ENCODE measurements at places on chromosomes 12 and 14.

DNA sequence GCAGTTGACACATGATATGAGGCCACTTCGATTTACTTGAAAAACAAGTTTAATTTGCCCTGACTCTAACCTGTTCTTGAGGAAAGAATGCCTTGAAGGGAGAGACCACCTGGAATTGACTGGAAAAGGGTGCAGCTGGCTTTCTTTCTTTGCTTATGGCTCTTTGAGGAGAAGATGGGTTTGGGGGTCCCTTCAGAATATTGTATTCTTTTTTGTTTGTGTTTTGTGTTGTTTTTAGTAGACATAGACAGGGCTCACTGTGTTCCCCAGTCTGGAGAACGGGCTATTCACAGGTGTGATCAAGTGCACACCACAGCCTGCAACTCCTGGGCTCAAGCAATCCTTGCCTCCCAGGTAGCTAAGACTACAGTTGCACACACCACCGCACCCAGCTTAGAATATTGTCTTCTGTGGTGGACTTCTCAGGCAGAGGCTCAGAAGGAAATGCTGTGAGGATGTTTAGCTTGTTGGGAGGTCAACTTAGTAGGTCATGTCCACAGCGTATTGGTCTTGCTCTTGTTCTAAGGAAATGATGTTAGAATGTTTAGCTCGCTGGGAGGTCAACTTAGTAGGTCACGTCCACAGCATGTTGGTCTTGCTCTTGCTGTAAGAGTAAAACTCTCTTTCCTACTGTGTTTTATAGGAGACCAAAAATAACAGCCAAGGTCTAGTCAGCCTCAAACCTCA is 1.5 kb upstream of the NRL start:
- no peak for DNase-seq

DNA sequence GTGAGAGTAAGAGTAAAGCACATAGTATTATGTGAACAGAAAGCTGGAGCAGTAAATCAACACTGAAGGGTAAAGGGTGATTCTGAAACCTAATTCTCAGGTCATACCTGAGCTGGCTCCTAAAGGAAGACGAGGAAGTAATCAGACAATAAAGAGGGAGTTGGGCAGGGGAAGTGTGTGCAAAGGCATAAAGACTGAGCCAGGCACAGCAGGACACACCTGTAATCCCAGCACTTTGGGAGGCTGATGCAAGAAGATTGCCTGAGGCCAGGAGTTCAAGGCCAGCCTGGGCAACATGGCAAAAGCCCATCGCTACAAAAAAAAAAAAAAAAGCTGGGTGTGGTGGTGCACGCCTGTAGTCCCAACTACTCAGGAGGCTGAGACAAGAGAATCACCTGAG is 9.6 kb downstream of the ARF3 start:
- DNase-seq = no peak

DNA sequence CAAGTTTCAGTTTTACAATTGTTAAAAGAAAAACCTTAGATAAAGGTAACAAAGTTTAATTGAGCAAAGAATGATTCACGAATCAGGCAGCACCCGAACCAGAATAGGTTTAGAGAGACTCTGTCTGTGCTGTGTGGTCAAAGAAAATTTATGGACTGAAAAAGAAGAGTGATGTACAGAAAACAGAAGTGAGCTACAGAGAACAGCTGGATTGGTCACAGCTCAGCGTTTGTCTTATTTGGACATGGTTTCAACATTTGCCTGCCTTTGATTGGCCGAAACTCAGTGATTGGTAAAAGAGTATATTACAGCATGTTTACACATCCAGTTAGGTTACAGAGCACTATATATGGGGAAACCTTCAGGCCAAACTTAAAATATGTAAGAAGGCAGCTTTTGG is 703.2 kb upstream of the STXBP6 start:
- no peak for DNase-seq

DNA sequence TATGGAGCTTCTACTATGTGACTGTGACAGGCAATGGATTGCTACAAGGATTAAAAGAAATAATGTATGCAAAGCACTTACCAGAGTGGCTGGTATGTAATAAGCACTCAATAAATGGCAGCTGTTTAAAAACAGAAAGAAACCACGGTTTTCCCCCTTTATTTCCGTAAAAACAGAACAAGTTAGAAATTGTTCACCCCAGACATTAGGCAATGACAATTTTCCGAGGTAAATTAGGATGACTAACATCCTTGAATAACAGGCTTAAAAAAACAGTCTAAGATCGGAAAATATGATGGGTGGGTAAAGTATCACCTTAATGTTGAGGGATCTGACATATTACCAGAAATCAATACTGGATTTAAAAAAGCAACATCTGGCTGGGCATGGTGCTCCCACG is 20.9 kb upstream of the CNIH1 start:
- no peak for DNase-seq

- no peak for DNase-seq
Measured at GRCh38 chr14:92560106-92560865, 46.7 kb downstream of the RIN3 start.

- DNase-seq = no peak
Measured at GRCh38 chr12:75155962-75156361, 53.7 kb downstream of the KCNC2 start.

DNA sequence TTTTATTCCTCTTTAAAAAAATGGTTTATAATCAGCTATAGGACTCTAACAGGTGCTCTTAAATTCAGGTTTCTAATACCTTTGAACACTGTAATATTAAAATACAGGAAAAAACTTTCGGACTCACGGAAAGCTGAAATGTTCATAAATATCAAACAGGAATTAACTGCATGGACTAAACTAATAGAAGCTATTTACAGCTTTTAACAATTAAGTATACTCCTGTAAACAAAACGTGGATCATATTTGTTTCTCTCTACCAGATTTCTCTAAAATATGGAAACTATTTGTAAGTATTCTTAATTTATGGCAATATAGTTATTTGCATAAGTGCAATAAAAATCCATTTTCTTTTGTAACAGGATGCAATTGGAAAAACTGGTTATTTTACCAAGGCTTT is 108.9 kb upstream of the RESF1 start:
- no peak for DNase-seq

- no peak for DNase-seq
Measured at GRCh38 chr14:57998766-57999165, 132.9 kb upstream of the SLC35F4 start.

GRCh38 chr12:16150276-16150675 is 127.2 kb downstream of the SLC15A5 start:
- DNase-seq = no peak

GRCh38 chr14:87044807-87045206 is 948.2 kb downstream of the GALC start:
- DNase-seq = no peak

GRCh38 chr12:123242116-123242904 is 9.1 kb downstream of the MTRFR start:
- DNase-seq = no peak

DNA sequence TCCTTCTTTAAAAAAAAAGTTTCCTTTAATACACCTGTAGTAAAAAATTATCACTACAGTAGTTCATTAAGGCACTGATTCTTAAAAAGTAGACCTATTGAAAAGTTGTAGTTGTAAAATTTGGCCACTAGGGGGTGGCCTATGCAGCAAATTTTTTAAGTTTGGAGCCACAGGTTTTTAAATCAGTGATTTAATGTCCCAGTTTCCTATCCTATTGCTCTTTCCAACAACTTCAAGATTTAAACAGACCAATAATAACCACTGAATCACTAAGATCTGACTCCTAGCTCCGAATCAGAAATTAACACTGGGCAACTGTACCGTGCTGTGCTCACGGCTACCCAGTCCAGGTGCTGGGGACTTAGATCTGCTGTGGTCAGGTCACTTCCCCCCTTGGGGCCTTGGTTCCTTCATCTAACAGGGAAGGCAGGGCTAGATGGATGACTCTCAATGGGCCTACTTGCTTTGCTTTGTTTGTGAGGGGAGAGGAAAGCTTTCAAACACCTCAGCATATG is 279.3 kb downstream of the MED13L start:
- DNase-seq = no peak

- DNase-seq = no peak
Measured at GRCh38 chr14:92586963-92587699, 73.5 kb downstream of the RIN3 start.

GRCh38 chr14:97788364-97788763 is 991.2 kb downstream of the VRK1 start:
- no peak for DNase-seq

Data from activated T-cell treated with anti-CD3 and anti-CD28 coated beads for 24 hours (primary cell).